ENCODE measurements at places on chromosomes 5 and 9.

GRCh38 chr5:133316346-133317343, 264.8 kb downstream of the HSPA4 start:
- no peak for DNase-seq

GRCh38 chr9:121437891-121438290, 61.8 kb downstream of the GGTA1 start:
- no peak for DNase-seq

DNA sequence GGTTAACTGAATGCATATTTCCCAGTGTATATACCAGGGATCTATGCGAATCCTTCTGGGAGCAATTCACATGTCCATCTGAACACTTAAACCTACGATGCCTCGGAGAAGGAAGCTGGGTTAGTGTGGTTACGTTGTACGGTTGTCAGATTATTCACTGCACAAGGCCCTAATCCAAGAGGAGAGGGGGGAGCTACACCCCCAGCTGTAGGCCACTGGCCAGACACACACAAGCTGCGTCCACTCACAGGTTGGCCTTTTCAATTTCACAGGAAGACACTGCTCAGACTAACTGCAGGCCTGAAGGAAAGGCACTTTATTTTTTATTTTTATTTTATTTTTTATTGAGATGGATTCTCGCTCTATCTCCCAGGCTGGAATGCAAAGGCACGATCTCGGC, 184.5 kb upstream of the GNA14 start:
- no peak for DNase-seq

DNA sequence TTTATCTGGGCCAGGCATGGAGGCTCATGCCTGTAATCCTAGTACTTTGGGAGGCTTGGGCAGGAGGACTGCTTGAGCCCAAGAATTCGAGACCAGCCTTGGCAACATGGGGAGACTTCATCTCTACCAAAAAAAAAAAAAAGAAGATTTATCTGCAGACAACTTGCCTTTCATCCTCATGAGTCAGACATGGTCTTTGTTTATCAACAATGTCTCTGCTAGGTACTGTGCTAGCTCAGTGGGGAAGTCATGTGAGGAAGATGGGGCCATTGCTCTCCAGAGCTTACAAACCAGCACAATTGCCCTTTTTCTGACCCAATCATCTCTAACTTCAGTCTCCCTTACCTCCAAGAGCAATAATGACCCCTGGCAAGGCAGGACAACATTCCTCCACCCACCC, 1.6 kb downstream of the URM1 start:
- DNase-seq = no peak

- DNase-seq = no peak
These were observed 6.6 kb upstream of the PHYHD1 start for GRCh38 chr9:128913995-128914772.

- DNase-seq = no peak
These were observed 116.1 kb downstream of the WDR70 start for GRCh38 chr5:37495210-37495609.
